Urothelium cell line (cell line): ENCODE measurements at places on chromosomes 13 and 19.
A peak's percentile ranks its signal among the peaks of the same experiment; 100 is the strongest.

DNA sequence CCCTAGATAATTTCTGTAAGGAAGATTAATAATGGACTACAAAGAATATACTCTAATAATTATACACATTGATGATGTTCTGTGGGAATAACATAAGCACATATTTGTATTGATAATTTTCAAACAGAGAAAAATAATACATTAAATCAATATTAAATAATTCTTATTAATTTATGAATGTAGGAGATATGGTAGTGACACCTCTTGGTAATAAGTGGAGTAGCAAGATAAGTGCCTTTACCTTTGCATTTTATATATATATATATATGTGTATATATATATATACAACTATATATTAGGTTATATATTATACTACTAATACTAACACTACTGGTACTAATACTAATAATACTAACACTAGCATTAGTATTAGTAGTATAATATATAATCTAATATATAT is 905.8 kb downstream of the SLITRK1 start:
- no peak for DNase-seq

- DNase-seq = no peak
Measured at GRCh38 chr19:4566402-4567051, 7.0 kb upstream of the SEMA6B start.

DNA sequence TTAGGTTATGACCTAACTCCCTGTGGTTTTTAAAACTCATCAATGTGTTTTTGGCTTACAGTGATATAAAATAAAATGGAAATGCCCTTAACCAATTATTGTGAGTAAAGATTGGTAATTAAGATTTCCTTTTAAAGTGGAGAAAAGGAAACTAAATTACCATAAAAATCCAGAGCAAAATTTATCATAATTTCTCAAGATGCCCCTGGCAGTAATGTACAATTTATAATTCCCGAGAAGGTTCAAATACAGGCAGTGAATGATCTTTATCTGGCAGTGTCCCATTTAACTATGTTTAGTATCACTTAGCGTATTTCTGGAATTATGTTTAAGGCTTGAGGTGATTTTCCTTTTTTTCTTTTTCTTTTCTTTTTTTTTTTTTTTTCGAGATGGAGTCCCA is 61.5 kb downstream of the ESD start:
- no peak for DNase-seq

GRCh38 chr13:26589754-26590153 is 32.3 kb downstream of the WASF3 start:
- DNase-seq = no peak

- no peak for DNase-seq
Measured at GRCh38 chr13:51058461-51059167, 52.5 kb downstream of the C13orf42 start.

GRCh38 chr19:28960586-28960985 is 252.4 kb downstream of the UQCRFS1 start:
- no peak for DNase-seq

GRCh38 chr13:73059460-73060250 is 850 bp downstream of the KLF5 start:
- peak; percentile 38 for DNase-seq

- peak; percentile 25 for DNase-seq
Measured at GRCh38 chr19:32022044-32022640, 323.3 kb upstream of the ZNF507 start.

DNA sequence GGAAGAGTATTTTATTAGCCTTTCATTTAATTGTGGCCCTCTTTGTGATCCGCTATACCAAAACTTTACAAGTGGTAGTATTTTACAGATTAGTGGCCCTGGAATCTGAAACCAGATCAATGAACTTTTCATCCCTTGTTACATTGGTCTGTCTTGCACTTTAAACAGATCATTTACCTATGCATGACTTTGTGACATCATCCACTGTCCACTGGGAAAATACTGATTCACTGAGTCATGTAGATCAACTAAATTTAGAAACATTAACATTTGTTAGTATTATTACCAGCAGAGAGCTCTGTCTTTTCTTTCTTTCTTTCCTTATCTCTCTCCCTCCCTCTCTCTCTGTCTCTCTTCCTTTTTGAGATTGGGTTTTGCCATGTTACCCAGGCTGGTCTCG is 17.5 kb downstream of the PCDH8 start:
- DNase-seq = no peak

- DNase-seq = no peak
Measured at GRCh38 chr19:13931391-13932148, 6.6 kb downstream of the PODNL1 start.

- DNase-seq = no peak
Measured at GRCh38 chr13:97276862-97277269, 54.7 kb downstream of the MBNL2 start.

GRCh38 chr19:52451241-52451640 is 2.1 kb upstream of the ZNF578 start:
- DNase-seq = no peak

GRCh38 chr13:113479179-113479578 is 11.3 kb downstream of the DCUN1D2 start:
- DNase-seq = no peak

DNA sequence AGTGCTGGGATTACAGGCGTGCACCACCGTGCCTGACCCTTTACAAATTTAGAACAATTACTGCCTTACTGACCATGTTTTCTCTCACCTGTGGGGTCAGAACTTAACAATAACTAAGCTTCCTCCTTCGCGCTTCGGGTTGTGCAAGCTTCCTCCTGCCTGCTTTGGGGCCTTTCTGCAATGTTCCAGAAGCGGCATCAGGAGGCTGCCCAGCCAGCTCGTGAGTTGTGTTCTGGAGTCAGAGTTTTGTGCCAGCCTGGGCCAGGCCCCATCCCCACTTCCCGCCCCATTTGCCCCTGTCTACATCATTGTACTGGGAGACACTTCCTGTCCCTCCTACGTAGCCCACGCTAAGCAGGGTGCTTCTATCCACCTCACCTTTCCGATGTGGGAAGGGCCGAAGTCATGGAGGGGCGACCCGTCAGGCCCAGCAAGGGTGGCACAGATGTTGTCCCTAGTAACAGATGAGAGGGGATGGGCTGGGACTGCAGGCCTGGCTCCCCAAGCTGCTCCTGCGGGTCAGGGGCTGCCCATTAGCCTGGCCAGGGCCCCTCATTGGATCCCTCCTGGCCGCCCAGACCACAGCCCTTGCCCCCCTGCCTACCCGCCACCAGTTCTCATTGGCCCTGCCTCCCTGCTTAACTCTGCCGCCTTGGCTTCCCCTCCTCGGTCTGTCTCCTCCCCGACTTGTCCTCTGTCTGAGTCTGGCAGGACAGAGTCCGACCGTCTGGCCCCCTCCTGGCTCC is 13.4 kb downstream of the UHRF1 start:
- no peak for DNase-seq

GRCh38 chr13:23505007-23505406 is 65.2 kb upstream of the TNFRSF19 start:
- DNase-seq = no peak

DNA sequence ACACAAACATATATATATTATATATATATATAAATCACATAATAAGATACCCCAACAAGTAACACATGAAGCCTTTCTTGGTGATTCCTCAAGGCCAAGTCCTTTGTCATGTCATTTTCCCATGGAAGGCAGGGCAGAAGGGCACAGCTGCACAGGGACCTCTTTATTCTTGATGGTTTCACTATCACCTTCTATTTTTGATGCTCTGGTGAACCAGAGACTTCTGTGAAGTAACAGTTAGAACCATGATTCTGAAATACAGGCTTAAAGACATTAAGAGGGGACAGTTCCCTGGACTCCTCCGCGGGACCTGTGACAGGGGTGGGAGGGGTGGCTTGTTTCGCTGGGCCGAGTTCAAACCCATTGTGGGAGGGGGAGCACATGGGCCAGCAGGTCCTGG is 104.0 kb downstream of the DGKH start:
- DNase-seq = no peak

GRCh38 chr13:80082396-80083080 is 258.4 kb downstream of the SPRY2 start:
- DNase-seq = no peak

DNA sequence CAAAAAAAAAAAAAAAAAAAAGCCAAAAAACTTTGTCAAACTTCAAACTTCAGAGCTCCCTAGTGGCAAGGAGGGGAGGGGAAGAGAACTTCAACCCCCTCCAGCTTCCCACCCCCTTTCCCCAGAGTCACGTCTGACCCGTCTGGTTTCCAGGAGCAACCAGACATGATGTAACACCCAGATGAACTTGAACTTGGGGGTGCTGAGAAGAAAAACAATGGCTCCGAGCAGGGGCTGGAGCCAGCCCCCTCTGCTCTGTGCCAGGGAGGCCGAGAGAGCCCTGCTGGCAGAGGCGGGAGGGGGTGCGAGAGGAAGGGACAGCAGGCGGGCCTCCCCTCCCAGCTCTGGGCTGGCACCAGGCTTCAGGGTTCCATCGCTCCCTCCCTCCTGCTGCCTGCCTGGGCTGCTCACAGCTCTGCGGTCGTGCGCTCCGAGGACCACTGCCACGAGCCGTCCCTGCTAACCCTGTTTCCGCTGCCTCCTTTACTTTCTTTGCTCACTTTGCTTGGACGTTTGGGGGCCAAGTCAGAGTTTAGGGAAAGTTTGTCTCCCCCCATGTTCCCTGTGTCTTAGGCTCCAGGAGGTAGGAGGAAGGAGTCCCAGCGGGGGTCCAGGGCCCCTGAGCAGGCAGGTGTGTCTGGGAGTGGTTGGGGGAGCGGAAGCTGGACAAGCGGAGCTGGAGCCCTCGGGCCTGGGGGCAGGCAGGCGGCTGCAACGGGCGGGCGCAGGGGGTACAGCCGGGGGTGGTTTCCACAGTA is 11.1 kb downstream of the LYL1 start:
- DNase-seq = peak; percentile 41

- no peak for DNase-seq
Measured at GRCh38 chr13:113155201-113155600, 3.2 kb upstream of the PROZ start.

GRCh38 chr19:33520844-33521479 is 629 bp downstream of the PEPD start:
- no peak for DNase-seq

DNA sequence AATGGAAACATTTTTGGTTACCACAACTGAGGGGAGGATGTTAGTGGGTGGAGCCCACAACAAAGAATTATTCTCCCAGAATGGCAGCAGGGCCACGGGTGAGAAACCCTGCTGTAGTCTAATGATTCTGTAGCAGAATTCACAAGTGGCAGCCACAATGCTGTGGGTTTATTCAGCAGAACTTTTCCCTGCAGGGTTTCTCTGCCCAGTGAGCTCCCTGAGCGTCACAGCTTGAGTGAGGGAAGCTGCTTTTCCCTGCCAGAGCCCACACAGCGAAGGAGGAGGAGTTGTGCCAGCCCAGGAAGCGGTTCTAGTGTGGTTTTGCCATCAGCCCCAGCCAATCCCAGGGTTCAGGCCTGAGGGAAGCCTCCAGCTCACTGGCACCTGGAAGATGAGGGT is 4.4 kb downstream of the ATP12A start:
- peak; percentile 36 for DNase-seq

GRCh38 chr13:32642858-32643257 is 56.6 kb downstream of the PDS5B start:
- no peak for DNase-seq

DNA sequence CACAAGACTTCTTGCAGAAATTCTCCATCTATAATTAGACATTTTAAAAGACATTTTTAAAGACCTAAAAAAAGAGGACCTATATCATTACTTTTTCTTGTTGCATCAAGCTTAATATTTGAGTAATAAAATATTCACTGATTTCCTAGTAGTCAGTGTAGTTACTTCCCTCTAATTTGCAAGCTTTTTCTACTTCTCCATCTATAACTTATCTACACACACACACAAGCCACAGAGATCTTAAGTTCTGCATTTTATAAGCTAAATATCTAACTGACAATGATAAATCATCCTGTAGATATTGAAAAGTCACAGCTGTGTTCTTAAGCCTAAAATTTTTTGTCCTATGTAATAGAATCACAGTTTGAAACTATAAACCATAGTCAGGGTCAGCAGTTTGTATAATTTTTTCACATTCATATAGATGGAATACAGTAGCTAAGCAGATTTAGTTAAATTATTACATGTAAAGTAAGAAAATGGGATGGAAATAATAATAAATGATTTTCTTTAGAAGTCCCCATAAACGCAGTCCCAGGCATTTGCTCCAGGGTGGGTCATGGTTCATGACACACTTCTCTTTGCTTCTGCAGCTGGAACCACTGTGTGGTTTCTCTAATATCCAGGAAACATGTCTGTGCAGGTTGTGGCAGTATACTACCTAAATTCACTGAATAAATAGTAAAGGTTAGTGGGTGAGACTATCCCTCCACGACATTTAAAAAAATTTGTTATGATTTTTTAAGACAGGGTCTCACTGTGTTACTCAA is 60.2 kb downstream of the ESD start:
- no peak for DNase-seq

DNA sequence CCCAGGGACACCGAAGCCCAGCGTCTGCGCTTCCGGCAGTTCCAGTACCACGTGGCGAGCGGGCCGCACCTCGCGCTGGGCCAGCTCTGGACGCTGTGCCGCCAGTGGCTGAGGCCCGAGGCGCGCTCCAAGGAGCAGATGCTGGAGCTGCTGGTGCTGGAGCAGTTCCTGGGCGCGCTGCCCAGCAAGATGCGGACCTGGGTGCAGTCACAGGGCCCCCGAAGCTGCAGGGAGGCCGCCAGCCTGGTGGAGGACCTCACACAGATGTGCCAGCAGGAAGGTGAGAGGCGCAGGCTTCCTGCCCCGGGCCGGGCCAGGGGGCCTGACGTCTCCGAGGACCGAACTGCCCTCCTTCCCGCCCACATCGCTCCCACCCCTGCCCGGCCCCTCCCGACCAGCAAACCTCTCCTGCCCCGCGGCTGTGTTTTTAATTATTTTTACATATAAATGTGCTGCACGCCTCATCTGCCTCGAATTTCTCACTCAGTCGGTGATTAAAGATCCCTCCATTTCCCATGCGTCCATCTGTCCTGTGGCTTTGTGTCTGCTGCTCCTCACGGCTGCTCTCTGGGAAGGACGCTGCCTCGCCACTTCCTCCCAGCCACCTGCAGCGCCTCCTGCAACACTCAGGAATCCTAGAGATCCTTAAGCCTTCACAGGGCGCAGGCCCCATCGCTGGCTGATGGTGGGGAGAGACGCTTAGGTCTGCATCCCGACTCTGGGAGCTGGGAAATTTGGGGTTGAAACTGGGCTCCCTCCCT is 4.3 kb downstream of the ZSCAN1 start:
- no peak for DNase-seq

DNA sequence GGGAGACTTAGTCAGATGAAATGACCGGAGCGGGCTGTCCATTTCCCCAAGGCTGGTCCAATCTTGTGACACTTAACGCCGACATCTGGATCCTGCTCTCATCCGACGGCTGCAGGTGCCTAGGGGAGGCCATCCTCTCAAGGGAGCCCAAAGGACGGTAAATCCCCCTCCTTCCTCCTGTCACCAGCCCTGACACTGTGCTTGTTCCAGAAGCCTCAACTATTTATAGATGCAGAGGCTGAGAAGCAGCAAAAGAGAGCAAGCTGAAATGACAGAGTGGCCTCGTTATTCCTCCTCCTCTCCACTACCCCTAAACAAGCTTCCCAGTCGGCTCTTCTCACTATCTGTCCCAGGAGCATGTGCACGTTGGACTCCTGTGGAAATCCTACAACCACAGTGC is 533.7 kb downstream of the LIG4 start:
- DNase-seq = no peak

DNA sequence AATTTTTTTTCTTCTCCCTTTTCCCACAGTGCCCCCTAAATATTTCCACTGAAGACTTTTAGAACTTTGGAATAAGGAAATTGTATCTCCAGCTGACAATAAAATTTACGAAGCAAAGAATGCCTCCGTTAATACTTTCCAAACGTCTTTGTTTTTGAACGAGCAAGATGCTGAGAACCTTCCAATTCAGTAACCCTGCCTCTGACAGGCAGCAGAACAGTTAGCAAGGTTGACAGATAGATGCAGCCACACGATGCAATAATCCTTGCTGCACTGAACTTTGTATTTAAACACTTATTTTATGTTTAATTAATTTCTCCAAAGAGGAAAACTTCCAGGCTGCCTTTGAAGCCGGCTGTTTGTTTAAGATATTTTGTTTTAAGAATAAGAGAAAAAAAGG is 71.8 kb upstream of the TSHZ3 start:
- no peak for DNase-seq
